Fibroblast of skin of back (primary cell): ENCODE measurements at places on chromosomes 16 and 17.

DNA sequence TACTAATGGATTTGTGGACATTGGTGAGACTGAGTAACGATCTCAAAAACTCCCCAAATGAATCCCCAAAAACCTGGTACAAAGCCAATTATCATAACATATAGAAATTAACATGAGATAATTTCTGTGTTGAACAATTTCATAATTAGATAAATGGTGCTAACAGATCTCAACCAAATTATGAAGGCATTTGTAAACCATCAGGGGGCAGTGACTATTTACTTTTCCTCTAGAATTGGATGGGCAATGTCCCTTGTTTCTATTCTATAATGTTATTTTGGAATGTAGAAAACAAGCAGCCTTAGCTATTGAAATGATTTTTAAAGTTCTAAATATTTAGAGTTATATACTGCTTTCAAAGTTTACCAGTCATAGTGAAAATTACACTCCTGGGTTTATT lies 57.8 kb downstream of the MYH10 start:
- DNase-seq, result no peak

GRCh38 chr17:65553646-65554552 lies 7.5 kb downstream of the AXIN2 start:
- DNase-seq, result peak; percentile 51

DNA sequence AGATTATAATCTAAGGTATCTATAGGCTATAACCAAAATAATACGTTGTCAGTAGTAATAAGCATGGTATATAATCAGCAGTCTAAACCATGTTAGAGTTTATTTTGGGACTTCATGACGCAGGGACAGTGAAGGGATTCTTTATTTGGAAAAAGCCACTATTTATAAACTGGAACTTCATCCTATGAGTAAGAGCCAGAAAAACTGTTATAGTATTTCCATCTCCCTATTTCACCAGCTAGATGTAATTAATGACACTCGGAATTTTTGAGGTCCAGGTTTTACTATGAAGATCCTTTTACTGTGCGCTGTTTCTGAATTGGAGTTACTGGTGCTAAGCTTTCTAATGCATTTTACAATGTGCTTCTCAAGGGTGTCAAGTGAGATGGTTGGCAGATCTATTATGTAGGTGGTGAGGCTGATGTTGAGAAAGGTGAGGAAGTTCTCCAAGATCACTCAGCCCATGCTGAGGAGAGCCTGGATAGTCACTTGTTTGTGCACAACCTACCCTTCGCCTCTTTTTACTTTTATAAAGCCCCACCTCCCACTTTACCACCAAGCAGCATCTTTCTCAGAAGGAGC lies 149.3 kb downstream of the MSI2 start:
- DNase-seq, result no peak

GRCh38 chr16:71869089-71869488 lies 14.9 kb downstream of the ZNF821 start:
- DNase-seq, result no peak

- no peak for DNase-seq
These were observed 434.6 kb upstream of the MON1B start for GRCh38 chr16:76756423-76756822.
